ENCODE measurements at places on chromosomes 6 and 20.

DNA sequence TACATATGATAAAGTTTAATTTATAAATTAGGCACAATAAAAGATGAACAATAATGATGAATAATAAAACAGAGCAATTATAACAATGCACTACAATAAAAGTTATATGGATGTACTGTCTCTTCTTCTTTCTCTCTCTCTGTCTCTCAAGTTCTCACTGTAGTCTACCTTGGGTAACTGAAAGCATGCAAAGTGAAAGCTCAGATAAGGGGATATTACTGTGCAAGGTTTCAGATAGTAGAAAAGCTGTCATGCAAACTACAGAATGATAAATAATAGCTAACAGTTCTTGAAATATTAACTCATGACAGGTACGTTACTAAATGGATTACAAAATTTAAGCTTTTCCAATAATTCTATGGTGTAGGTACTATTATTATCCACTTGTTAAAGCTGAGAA, 311.9 kb upstream of the PRDM1 start:
- no peak for DNase-seq

DNA sequence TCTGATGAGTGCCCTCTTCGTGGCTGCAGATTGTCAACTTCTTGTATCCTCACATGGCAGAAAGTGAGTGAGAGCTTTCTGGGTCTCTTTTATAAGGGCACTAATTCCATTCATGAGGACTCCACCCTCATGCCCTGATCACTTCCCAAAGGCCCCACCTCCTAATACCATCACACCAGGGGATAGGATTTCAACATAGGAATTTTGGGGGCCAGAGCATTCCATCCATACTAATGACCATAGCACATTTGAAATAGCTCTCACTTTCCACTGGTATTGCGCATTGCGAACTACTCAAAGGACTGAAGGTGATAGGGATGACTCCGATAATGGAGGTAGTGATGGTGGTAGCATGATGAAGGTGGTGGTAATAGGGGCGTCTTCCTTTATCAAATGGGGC, 324.3 kb downstream of the PRL start:
- no peak for DNase-seq

GRCh38 chr20:52410182-52410647, 218.6 kb upstream of the ZFP64 start:
- no peak for DNase-seq

GRCh38 chr6:136706430-136706829, 85.8 kb downstream of the MAP3K5 start:
- no peak for DNase-seq

GRCh38 chr6:122075084-122075838, 324.2 kb upstream of the HSF2 start:
- DNase-seq = no peak

DNA sequence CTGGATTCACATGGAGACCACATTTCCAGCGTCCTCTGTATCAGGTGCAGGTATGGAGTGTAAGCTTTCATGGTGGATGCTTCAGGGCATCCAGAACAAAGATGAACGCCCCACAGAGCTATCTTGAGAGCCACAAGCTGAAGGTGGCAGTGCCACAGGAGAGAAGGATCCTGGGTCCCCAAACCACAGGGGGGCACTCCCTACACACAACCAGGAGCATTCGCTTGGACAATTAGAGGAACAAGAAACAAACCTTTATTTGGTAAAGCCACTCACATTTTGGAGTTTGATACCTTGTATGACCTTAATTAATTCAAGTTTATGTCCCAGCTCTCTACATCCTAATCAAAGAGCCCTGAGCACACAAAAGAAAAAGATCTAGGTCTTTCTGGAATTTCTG, 406.3 kb downstream of the PREX1 start:
- no peak for DNase-seq

- DNase-seq = no peak
These were observed 118.6 kb downstream of the EYA4 start for GRCh38 chr6:133359760-133360159.

- no peak for DNase-seq
These were observed 26.1 kb downstream of the TXLNB start for GRCh38 chr6:139265512-139266190.

- no peak for DNase-seq
These were observed 374.1 kb downstream of the CD109 start for GRCh38 chr6:74070091-74070490.

GRCh38 chr20:44123874-44124535, 63.0 kb downstream of the JPH2 start:
- no peak for DNase-seq

DNA sequence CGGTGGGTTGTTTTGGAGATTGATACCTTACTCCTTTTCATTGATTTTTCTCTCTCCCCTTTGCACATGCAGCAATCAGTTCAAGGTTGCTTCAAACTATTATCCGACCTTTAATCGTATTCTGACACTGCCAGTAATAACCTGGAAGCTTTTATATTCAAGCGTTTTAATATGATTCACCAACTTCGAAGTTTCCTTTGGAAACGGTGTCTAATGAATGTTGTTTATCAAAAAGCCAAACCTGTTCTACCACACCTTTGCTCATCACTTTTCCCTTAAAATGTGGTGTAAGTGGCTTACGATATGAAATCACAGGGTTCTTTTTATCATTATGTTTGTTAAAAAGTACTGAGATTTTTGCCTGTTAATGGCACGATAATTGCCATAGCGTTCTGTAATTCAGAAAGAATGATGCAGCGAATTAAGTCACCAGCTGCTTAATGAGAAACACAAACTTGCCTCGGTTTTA, 660 bp downstream of the STXBP5 start:
- no peak for DNase-seq

DNA sequence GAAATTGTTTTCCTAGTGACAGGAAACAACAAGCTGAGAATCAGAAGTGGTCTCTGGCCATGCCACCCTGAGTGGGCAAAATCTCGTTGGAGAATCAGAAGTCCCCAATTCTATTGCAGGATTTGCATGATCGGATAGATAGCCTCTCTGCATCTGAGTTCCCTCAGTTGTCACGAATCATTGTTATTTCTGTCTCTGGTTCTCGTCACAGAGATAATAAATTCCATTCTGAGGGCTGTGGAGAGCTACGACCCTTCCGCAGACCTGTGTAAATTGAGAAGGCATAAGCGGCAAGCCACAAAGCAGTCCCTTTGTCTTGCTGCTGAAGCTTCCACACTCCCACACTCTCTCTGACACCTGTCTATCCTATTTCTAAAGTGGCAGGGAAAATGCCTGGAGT, 102.4 kb upstream of the CNR1 start:
- DNase-seq = no peak

GRCh38 chr20:22070610-22071058, 365.2 kb downstream of the PAX1 start:
- no peak for DNase-seq

GRCh38 chr6:128641703-128642102, 121.3 kb upstream of the PTPRK start:
- no peak for DNase-seq

GRCh38 chr6:7594579-7595125, 4.7 kb downstream of the SNRNP48 start:
- no peak for DNase-seq

GRCh38 chr6:87237804-87238203, 82.4 kb downstream of the ZNF292 start:
- no peak for DNase-seq

GRCh38 chr6:16174416-16175078, 45.7 kb downstream of the MYLIP start:
- DNase-seq = no peak

DNA sequence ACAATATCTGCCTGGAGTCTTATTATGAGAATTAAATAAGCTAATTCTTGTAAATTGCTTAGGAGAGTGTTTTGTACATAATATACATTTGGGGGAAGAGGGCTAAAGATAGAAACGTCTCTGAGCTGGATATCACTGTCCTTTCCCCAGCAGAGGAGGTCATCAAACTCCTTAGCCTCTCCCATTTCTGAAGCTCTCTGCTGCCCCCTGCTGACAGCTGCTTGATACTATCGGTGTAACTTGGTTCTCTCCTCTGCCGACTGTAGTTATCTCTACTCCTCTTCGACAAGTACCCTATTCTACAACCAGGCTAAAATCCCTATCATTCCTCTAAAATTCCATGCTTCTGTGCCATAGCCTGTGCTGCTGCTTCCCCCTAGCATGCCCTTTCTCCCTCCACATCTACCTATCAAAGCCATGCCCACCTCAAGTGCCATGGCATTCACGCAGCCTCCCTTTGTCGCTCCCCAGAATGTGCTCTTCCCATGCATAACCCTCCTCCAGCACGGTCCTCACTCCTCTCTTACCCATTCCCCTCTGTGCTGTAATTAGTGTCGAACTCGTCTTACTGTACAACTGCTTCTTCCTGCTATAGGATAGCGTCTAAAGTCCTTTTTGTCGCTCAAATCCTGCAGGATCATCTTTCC, 101.2 kb downstream of the EPM2A start:
- peak; percentile 91 for DNase-seq

DNA sequence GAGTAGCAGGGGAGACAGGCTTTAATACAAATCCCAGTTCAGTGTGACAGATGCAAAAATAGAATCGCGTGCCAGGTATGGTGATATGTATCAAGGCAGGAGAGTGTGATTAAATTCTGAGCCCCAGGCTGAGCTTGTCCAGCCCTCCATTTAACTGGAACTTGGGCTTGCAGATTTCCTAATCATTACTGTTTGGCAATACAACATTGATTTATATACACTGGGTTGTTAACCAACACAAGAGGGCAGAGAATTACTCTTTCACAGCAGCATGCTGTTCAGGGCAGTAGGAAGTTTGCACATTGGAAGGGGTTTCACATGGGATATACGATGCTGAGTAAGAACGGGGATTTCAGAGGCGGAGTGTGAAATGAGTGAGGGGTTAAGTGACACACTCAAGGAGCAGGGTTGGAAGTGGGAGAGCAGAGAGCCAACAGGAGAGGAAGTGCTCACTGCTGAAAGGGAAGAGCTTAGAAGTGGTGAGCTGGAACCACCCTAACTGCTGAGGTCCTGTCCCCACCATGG, 70.8 kb upstream of the ATXN1 start:
- no peak for DNase-seq

- no peak for DNase-seq
These were observed 409.6 kb downstream of the MAFB start for GRCh38 chr20:40279390-40279789.

DNA sequence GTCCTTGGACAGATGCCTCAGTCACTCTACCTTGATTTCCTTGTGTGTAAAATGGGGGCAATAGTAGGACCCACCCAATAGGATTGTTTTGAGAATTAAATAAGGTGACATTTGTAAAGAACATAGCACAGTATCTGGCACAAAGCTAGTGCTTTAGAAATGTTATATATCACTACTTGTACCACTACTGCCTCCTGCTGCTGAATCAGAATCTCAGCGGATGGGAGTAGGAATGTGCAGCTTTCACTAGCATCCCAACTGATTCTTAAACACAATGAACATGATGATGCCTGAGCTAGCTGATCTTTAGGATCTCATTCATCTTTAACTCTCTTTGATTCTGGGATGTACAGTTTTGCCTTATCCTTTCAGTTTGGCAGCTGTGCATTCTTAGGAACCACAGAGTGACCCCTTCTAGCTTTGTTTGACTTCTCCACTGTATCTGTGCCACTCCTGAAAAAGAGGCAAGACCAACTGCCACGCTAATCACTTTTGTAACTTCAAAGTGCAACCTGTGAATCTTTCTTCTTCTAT, 7.2 kb downstream of the PBOV1 start:
- no peak for DNase-seq

DNA sequence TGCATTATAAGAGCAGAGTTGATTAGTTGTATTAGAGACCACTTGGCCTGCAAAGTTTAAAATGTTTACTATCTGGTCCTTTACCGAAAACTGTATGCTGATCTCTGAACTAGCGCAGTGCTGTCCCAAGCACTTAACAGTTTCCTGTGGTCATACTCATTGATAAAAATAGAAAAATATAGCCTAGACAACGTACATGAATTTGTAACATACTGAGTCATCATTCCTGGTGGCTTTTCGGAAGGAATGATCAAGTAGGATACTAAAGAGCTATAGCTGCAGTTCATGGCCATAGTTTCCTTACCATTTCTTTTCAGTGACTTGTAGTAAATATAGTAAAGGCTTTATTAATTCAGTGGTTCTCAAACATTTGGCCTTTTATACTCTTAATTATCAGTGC, 18.4 kb downstream of the TTK start:
- DNase-seq = no peak

- peak; percentile 35 for DNase-seq
These were observed 157.7 kb upstream of the MMS22L start for GRCh38 chr6:97440590-97441176.

DNA sequence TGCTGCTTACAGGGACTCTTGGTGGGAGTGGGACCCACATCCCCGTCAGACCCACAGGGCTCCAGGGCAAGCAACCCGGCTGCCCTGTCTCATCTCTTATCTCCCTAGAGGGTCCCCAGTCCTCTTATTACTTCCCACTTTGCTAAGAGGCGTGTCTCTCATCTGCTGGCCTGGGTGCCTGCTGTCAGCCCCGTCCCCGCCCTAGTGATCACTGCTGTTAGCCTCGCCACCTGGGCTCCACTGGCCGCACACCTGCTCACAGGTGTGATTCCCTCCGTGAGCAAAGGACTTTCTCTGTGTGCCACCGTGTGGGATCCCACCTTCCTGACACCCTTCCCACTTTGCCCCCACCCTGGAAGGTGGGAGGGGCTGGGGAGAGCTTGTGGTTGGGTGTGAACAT, 57.6 kb downstream of the TCP11 start:
- DNase-seq = no peak

GRCh38 chr6:131103296-131103695, 32.0 kb upstream of the AKAP7 start:
- DNase-seq = no peak

- DNase-seq = no peak
These were observed 25.7 kb upstream of the EMILIN3 start for GRCh38 chr20:41392295-41392694.

DNA sequence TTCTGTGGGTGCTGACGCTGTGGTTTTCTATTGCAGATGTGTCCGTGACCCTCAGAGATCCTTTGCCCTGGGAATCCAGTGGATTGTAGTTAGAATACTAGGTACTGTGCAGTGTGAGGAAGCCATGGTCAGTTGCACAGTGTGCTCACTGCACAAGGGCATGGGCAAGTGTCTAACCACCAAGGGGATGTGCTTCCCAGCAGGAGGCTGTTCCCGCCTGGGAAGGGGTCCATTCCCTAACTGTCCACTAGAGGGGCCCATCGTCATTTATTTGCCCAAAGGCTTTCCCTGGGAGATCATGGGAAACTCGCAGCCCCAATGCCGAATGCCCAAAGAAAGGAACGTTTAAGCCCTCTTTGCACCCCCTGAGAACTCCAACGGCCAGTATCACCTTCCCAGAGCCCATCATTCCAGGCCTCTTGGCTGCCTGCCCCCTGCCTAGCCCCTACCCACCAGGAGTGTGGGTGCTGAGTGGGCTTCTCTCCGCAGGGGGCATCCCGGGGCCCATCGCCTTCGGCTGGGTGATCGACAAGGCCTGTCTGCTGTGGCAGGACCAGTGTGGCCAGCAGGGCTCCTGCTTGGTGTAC, 26.2 kb downstream of the SLCO4A1 start:
- peak; percentile 86 for DNase-seq

GRCh38 chr6:12957321-12958051, 240.9 kb downstream of the PHACTR1 start:
- peak; percentile 51 for DNase-seq

DNA sequence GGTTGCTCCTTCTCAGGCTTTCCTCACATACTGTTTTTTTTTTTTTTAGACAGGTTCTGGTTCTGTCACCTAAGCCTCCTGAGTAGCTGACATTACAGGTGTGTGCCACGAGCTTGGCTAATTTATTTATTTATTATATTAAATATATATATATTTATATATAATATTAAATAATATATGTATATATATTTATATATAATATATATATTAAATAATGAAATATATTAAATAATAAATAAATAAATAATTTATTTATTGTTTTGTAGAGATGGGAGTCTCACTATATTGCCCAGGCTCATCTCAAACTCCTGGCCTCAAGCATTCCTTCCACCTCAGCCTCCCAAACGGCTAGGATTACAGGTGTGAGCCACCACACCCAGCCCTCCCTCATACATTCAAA, 28.3 kb upstream of the SLC9A8 start:
- DNase-seq = no peak
